ENCODE measurements at places on chromosomes 11 and 22.

DNA sequence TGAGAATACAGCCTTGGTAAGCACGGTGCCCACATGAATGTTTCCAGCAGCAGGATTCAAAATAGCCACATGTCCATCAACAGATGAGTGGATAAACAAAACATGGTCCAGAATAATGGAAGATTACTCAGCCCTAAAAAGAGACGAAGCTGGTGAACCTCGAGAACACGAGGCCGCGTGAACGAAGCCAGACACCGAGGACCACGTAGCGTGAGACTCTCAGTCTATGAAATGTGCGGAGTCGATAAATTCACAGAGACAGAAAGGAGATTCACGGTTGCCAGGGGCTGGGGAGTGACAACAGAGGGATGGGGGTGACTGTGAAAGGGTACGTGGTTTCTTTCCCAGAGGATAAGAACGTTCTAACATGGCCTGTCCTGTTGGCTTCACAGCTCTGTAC is 2.9 kb upstream of the ASCL2 start:
- DNase-seq: no peak

DNA sequence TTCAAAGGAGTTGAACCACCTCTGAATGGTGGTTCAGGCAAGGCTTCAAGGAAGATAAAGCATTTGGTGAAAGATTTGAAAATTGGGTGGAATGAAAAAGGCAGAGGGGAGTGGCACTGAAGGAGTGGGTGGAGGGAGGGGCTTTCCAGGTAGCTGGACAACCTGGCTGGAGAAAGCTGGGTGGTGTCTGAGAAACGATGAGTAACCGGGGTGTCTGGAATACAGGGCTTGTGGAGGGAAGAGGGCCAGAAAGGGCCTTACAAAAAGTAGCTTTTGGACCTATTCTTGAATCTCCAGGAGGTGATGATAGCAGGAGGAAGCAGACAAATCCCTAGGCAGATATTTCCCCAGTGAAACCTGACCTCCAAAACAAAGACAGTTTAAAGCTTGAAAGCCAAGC is 99.3 kb downstream of the RASSF10 start:
- no peak for DNase-seq

- no peak for DNase-seq
Observed at GRCh38 chr11:111944139-111944538, 7.0 kb downstream of the DIXDC1 start.

DNA sequence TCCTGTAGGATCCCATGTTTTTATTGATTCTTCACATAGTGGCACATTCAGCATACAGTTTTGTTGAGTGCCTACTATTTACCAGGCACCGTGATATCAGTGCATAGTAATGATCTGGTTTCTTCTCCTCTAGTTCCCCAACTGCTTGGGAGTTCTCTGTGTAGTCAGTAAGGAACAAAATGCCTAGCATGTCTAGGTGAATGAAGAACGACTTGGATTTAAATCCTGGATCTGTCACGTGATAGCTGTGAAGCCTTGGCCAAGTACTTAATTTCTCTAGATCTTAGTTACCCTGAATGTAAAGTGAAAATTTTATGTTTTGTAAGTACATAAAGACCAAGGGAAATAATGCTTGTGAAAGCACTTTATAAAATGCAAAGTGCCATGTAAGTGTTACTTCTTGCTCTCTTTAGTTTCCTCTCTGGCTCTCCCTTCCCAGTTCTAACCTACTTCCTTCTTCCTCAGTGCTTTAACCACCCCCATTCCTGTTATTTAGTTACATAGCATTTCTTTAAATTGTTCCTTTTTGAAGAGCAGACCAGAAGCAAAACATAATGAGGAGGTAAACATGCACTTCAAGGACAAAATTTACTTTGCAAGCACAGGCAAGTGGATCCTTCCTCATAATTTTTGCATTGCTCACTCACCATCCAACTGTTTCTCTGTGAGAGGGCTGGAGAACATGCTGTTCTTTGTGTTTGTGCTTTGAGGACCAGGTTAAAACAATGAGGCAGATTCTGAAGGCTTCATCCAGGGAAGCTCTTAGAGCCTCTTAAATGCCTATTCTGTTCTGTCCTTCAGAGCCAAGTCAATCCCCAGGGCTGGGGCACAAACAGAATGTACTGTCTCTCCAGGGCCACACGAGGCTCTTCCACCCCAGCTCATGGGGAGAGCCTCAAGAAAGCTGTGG is 353.9 kb upstream of the TENM4 start:
- DNase-seq: no peak

- DNase-seq: no peak
Observed at GRCh38 chr11:20656901-20657300, 12.5 kb upstream of the NELL1 start.

DNA sequence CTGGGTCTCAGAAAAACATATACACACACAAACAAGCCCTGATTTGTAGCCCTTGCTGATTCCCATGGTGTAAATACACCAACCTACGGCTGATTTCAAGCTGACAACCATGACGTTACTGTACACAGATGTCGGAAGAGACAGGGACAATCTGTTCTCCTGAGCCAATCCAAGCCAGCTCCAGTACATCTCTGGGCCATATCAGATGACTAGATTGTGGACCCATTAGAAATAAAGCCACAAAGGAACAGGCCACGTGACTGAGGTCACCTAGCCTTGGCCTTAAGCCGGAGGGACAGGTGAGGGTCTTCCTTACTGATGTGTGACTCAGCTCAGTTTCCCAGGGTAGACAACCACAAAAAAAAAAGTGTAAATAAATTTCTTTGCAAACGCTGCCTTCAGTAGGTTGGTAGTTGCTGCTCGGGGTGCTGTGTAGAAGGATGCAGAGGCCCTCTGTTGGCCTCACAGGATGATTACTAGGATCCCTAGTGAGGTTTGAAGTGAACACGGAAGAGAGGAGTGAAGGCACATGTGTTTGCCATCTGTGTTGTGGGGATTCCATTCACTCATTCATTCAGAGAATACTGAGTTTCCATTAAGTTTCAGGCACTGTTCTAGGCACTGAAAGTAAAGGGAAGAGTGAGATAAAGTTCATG is 99.0 kb upstream of the LARGE1 start:
- DNase-seq: no peak

DNA sequence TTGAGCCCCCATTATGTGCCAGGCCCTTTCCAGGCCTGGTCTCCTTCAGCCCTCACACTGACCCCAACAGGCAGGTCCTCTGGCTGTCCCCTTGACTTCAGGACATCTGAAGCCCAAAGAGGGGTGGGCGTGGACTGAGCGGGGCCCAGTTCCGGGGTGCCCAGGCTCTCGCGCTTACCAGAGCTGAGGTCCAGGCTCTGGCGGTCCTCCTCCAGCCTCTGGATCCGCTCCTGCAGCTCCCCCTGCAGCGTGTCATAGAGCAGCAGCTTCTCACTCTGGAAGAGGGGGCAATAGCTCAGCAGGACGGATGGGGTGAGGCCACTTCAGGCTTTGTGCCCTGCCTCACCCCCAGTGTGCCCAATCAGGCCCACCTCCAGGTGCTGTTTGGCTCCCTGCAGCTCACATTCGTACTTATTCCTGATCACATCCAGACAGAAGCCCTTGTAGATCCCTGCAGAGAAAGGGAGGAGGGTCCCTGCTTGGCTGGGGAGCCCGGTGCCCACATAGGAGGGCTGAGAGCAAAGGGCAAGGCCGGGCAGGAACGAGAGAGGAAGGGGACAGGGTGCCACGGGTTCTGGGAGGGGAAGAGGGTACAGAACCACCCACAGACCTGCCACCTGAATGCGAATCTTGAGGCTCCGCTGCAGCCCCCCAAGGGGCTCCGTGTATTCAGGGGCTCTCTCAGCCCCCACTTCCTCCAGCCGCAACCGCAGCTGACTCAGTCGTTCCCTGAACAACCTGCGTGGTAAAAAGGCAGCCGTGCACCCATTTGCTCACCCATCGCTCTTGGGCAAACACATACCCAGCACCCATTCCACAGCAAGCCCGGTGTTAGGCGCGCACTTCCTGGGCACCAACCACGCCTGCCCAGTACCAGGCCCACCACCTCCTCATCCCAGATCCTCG is 4.1 kb downstream of the BRMS1 start:
- DNase-seq: no peak

- no peak for DNase-seq
Observed at GRCh38 chr11:123531325-123531724, 101.3 kb downstream of the GRAMD1B start.

GRCh38 chr11:107653076-107653475 is 58.8 kb downstream of the SLN start:
- no peak for DNase-seq

- DNase-seq: no peak
Observed at GRCh38 chr11:291281-292210, 2.6 kb downstream of the PGGHG start.

- DNase-seq: peak; percentile 72
Observed at GRCh38 chr11:61480994-61481335, 27.6 kb upstream of the LRRC10B start.

DNA sequence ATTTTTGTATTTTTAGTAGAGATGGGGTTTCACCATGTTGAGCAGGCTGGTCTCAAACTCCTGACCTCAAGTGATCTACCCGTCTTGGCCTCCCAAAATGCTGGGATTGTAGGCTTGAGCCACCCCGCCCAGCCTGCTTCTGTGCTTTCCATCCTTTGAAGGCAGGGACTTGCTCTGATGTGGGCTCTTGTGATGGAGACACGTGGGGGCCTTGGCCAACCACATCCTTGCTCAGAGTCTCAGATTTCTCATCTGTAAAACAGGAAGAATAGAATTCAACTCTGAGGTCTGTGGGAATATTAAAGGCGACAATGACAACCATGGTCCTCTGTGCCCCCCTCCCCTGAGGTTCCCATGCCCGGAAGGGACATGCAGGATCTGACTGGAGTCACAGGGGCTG is 3.8 kb upstream of the GGA1 start:
- DNase-seq: no peak

GRCh38 chr22:27937453-27937852 is 18.4 kb upstream of the PITPNB start:
- peak; percentile 3 for DNase-seq

DNA sequence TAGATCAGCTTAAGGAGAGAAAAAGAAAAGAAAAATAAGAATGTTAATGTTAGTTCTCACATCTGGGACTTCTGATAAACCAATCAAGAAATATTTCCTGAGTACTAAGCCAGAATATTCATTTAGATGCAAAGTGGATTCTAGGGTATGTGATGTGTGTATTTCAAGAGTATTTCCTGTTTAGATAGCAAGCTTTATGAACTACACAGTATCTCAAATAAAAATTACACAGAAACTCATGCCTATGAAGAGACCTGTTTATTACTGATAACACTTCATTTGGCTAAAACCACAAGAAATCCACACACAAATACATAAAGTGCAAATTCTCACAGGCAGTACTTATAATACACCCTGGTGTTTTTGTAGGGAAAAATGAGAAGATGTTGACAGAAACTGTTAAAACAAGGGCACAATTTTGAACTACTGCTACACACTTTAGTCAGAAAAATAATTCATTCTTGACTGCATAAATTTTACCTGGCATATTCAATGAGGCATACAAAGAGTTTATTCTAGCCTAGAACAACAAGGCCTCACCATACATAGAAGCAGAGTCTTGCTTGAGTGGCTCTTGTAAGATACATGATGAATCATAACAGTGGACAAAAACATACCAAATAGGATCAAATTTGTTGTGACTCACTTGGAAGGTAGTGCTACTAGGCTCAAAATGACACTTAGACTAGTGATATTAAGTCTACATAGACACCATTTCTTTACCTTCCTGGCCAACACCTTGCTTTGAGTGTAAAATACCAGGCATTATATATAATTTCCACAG is 18.8 kb upstream of the P4HA3 start:
- no peak for DNase-seq

GRCh38 chr22:29799217-29799680 is 32.1 kb downstream of the UQCR10 start:
- DNase-seq: no peak

GRCh38 chr11:121441521-121441920 is 10.6 kb upstream of the SORL1 start:
- peak; percentile 71 for DNase-seq

DNA sequence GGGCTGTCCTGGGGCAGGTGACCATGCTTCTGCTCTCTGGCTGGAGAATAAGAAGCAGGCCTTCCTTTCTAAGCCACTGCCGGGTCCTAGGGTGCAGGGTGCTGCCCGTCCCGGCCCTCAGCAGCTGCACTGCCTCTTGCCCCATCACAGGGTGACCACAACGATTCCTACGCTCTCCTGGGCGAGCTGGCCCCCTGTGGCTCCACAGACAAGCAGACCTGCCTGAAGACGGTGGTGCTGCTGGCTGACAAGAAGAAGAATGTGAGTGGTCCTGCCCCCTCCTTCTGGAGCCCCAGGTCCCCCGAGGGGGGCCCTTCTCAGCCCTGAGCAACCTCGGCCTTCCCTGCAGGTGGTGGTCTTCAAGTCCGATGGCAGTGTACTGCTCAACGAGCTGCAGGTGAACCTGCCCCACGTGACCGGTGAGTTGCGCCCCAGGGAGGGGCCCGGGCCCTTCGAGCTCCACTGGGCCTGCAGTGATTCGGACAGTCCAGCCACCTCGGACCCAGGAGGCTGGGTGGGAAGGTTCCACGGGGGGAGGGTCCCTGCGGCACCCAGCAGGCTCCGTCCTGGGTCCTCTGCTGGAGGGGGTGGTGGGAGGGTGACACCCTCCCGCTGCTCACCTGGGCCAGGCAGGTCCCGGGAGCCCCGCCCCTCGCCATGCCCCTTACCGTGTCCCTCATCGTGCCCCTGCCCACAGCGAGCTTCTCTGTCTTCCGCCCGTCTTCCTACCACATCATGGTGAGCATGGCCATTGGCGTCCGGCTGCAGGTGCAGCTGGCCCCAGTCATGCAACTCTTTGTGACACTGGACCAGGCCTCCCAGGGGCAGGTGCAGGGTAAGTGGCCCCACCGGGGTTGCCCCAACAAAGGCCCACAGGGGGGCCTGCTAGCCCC is 8.3 kb downstream of the MUC2 start:
- peak; percentile 37 for DNase-seq

- peak; percentile 28 for DNase-seq
Observed at GRCh38 chr11:20668131-20668809, 1.1 kb upstream of the NELL1 start.
